ENCODE measurements at places on chromosomes 2 and 18.

DNA sequence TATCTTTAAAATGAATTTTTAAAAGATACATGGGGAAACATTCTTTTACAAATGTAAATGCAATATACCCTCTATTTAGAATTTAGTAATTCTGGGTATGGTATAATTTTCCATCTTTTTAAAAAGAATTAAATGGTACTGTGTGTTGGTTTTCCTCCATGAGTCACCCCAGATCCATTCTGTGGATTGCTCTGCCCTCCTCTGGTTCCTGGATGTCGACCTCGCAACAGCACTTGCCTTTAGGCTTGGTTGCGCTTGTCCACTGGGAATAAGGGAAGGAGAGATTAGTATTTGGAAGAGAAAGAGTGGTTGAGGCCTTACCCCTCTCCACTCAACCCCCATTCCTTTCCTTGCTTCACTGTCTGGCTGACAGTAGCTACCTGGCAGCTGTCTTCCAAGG lies 90.4 kb downstream of the FTCDNL1 start:
- DNase-seq, result no peak

GRCh38 chr18:63004466-63005089 lies 289.2 kb downstream of the PHLPP1 start:
- DNase-seq, result no peak

DNA sequence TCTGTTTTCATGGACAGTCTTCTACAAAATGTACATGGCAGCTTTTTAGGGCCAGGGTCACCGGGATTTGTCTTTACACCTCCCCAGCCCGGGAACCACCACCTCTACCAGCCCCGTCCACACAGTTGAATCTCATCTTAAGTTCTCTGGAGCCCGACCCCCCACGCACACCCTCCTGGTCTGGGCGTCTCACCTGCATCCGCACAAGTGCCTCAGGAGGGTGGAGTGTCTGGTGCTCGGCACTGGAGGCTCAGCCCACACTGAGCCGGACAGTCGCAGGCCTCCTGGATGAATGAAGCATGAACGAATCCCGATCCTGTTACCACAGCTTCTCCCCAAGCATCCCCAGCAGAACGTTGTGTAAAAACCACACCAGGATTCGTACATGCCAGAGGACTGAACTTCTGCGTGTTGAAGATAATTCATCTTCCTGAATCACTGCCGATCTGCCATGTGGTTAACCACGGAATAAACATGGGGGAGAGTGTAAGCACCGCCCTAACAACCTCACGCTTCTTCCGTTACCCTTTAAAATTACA lies 162.0 kb downstream of the RTP5 start:
- DNase-seq, result peak; percentile 43

GRCh38 chr18:12432196-12432595 lies 24.5 kb downstream of the PRELID3A start:
- DNase-seq, result no peak

DNA sequence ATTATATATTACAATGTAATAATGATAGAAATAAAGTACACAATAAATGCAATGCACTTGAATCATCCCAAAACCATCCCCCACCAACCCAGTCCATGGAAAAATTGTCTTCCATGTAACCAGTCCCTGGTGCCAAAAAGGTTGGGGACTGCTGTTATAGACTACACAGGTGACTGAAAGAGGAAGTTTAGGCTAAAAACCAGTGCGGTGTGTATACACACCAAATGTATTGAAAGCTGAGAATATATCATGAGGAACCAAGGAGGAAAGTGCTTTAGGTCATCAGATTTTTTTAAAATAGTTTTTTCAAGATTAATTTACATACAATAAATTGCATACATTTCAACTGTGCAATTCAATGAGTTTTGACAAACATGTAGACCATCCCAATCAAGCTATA lies 20.5 kb upstream of the C1D start:
- no peak for DNase-seq

- DNase-seq, result no peak
Measured at GRCh38 chr2:222707689-222708273, 36.3 kb downstream of the MOGAT1 start.
